ENCODE measurements at places on chromosomes 7 and 10.

GRCh38 chr7:134174795-134175261 lies 47.7 kb downstream of the LRGUK start:
- DNase-seq: no peak

GRCh38 chr10:6819301-6819700 lies 239.2 kb upstream of the PRKCQ start:
- no peak for DNase-seq

DNA sequence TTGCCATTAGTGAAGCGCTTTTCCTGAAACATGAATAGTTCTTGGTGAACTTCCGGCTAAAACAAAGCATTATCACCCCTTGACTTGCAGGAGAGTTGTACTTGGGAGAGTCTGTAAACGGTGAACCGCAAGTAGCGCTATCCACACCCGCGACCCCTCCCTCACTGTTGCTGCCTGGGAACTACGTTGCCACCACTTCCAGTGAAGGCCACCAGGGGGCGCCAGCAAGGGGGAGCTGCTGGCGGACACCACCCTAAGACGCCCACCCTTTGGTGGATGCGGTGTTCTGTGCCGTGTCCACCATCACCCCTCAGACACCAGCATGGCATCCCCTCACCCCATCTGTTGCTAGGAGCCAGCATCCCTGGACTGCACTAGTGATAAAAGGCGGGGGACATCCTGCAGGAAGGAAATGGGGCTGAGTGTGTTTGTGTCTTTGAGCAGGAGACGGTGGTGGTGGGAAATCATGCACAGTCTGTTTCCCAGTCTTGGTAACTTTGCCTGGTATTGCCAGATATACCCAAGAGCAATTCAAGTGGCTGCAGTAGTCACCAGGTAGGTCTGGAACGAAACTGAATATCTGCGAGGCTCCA lies 298.2 kb downstream of the FRMD4A start:
- no peak for DNase-seq

DNA sequence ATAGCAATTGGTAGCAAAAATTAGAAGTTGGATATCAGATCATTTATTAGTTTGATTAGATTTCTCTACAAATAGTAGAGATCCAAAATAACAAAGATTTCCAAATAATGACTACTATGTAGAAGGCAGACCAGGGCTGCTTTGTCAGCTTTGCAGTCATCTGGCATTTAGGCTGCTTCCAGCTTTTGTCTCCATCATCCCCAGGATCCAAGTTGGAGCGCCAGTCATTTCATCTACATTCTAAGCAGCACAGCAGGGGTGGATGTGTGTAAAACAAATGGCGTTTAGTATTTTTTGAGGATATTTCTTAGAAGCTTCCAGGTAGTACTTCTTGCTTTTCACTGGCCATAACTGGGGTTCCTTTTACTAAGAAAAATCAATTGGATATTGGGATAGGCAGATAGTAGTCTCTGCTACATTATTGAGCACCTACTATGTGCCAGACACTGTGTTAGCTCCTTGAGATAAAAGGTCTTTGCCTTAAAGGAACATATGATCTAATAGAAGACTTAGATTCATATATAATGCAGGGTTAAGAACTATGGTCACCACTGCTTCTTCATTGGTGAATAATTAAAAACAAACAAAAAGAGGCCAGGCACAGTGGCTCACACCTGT lies 41.5 kb downstream of the TPST1 start:
- DNase-seq: no peak

DNA sequence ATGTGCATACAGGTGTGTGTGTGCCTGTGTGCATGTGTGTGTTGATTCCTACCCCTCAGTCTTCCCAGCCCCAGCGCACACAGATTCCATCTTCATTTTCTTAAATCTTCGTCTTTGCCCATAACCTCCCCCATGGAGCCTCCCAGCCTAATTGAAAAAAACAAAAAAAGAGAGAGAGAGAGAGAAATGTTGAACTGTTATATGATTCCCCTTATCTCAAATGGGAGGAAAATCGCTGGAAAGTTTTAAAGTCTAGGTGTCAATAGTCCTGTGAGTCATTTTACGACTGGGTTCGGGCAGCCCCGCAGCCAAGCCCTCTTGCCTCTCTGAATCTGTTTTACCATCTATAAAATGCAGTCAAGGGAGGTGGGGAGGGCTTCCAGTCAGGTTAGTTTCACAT lies 60.9 kb downstream of the SPOCK2 start:
- DNase-seq: no peak

GRCh38 chr7:155710530-155710929 lies 66.1 kb downstream of the RBM33 start:
- no peak for DNase-seq

DNA sequence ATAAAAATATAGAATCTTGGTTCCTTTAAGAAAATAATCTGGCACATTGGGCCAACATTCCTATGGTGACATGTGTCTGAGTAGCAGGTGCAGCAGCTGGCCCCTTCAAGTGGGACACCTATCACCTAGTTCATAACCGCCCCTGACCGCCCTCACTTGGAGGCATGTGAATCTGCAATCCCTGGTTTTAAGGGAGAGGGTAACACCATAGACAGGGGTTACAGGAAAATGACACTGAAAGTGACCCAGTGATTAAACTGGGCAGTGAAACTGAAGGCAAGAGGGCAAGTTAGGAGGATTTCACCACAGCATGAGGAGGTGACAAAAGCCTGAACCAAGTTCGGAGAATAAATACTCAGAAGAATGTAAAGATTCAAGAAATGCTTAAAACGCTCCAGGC lies 1.1 kb downstream of the RSU1 start:
- peak; percentile 1 for DNase-seq

DNA sequence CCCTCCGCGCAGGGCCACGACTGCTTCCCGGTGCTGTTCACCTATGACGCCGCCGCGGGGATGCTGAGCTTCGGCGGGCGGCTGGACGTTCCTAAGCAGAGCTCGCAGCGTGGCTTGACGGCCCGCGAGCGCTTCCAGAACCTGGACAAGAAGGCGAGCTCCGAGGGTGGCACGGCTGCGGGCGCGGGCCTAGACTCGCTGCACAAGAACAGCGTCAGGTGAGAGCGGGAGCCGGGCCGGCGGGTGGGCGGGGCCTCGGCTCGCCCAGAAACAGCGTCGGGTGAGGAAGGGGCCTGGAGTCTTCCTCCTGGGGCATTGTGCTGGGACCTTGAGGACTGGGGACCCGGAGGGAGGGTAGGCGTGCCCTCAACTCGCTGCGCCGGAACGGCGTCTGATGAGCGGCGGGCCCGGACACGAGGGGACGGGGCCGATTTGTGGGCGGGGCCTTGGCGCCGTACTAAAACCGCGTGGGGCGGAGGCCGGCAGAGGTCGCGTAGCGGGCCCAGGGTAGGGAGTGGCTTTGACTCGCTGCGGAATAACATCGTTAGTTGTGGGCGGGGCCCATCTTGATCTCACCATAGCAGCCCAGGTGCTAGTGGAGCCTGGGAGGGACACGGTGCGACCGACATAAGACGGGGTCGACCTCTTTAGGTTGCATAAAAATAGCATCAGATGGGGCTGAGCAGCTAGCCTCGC lies 15.6 kb downstream of the PDAP1 start:
- DNase-seq: peak; percentile 42

GRCh38 chr10:116001976-116002375 lies 271.0 kb downstream of the GFRA1 start:
- no peak for DNase-seq
